ENCODE measurements at places on chromosomes 2 and 18.

- DNase-seq: no peak
Measured at GRCh38 chr2:200466425-200467418, 43.1 kb downstream of the KCTD18 start.

DNA sequence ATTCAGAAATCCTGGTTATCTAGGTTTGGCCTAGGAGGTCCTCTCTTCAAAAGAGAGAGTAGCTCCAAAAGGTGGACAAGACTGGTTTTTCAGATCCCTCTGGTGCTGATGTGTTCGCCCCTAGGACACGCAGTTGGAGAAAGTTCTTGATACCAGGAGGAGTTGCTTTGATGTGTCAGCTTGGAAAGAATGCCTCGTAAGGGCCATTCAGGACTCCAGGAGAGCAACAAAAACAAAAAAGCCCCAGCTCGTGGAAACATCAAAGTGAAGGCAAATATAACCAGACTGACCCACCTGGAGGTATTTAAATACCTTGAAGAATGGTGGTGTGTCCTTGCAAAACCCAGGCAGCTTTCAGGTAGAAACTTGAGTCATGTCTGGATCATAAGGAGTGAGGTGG is 12.5 kb upstream of the LBH start:
- DNase-seq: no peak

GRCh38 chr2:145094370-145094769 is 574.5 kb upstream of the ZEB2 start:
- no peak for DNase-seq

GRCh38 chr2:50084086-50084843 is 930.0 kb upstream of the FSHR start:
- no peak for DNase-seq

- no peak for DNase-seq
Measured at GRCh38 chr18:71036783-71037182, 747.9 kb downstream of the SOCS6 start.
